ENCODE measurements at places on chromosomes 6 and 20.

- DNase-seq = no peak
Measured at GRCh38 chr6:157090736-157091135, 232.6 kb downstream of the TMEM242 start.

GRCh38 chr20:50478162-50478990 lies 31.8 kb upstream of the PTPN1 start:
- DNase-seq = peak; percentile 60

GRCh38 chr20:4036351-4036750 lies 21.0 kb upstream of the RNF24 start:
- no peak for DNase-seq

DNA sequence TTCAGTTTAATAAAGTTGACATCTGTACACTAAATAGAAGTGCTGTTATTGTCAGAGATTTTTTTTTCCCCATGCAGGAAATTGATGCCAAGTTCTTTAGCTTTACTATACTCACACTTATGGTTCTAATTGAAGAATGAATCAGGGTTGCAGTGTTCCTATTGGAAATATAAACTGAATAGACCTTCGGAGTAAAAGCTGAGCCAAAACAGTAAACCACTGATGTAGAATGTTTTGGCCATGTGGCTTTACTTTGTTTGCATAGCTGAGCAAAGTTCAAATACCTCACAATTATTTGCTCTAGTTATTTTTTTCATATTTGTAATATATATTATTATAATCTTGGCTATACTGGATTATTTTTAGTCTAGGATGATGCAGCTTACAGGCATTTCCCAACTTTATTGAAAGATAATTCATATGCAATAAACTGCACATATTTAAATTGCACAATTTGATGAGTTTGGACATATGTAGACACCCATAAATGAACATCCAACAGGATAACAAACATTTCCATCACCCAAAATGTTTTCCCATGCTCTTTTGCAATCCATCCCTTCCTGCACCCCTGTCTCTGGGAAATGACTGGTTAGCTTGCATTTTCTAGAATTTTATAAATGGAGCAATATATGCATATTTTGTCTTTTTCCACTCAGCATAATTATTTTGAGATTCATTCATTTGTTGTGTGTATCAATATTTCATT lies 105.8 kb upstream of the NOX3 start:
- DNase-seq = no peak

- DNase-seq = no peak
Measured at GRCh38 chr20:44208770-44209169, 1.8 kb downstream of the OSER1 start.

DNA sequence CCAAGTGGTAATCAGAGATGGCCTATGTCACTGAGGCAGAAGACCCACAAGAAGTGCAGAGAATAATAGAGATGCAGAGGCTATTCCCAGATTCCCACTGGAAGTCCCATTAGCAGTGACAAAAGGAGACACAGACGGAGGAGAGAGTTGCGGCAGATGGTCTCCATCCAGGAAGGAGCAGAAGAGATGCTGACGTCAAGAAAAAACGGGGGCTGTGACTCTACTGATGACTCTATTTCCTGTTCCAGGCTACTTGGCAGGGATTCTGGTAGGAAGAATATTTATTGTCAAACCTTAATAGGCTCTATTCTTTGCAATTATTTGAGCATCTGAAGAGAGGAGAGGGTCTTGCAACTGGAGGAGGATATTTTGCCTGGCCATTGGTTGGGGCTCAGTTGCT lies 246.0 kb upstream of the ECI2 start:
- DNase-seq = no peak

- DNase-seq = no peak
Measured at GRCh38 chr20:49132995-49133478, 55.1 kb downstream of the STAU1 start.

DNA sequence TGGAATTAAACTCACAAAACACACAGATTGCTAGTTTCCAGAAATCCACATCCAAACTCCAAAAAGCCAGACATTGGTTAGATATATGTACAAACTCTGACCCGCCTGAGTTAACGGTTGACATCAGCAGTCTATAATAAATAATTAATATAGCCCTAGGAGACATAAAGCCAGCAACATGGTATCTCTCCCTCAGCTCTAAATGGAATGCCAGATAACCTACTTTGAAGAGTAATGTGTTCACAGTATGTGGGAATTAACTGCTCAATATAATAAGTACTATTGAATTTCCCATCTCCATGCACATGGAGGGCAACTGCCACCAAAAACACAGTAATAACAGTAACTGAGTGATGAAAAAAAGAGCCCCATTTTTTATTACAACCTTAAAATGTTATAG lies 383.2 kb downstream of the CD83 start:
- no peak for DNase-seq

GRCh38 chr20:37796121-37796520 lies 102.3 kb downstream of the CTNNBL1 start:
- DNase-seq = no peak

- no peak for DNase-seq
Measured at GRCh38 chr20:53963635-53964034, 106.8 kb downstream of the BCAS1 start.

GRCh38 chr6:147595961-147596360 lies 87.5 kb downstream of the SAMD5 start:
- no peak for DNase-seq

- no peak for DNase-seq
Measured at GRCh38 chr6:117169781-117170281, 95.5 kb upstream of the VGLL2 start.

DNA sequence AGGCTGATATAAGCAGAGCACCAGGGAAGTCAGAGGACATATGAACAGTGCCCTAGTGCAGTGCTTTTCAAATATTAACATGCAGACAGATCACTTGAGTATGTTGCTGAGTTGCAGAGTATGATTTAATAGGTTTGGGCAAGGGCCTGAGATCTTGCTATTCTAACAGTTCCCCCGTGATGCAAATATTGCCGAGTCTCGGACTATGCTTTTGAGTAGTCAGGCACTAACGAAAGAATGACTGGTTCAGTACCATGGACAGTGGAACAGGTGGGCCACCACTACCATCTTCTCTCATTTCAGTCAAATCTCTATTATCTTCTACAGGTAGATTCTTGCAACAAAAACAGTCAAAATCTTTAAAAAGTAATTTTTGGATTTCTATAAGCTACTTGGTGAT lies 3.7 kb upstream of the TMEM200A start:
- no peak for DNase-seq

DNA sequence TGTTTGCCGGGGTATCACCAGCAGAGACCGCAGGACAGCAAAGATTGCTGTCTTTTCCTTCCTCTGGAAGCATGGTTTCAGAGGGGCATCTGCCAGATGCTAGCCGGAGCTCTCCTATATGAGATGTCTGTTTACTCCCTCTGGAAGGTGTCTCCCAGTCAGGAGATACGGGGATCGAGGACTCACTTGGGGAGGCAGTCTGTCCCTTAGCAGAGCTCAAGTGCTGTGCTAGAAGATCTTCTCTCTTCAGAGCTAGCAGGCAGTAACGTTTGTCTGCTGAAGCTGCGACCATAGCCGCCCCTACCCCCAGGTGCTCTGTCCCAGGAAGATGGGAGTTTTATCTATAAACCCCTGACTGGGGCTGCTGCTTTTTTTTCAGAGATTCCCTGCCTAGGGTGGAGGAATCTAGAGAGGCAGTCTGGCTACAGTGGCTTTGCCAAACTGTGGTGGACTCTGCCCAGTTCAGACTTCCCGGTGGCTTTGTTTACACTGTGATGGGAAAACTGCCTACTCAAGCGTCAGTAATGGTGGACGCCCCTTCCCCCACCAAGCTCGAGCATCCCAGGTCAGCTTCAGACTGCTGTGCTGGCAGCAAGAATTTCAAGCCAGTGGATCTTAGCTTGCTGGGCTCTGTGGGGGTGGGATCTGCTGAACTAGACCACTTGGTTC lies 133.0 kb upstream of the FLRT3 start:
- DNase-seq = no peak

DNA sequence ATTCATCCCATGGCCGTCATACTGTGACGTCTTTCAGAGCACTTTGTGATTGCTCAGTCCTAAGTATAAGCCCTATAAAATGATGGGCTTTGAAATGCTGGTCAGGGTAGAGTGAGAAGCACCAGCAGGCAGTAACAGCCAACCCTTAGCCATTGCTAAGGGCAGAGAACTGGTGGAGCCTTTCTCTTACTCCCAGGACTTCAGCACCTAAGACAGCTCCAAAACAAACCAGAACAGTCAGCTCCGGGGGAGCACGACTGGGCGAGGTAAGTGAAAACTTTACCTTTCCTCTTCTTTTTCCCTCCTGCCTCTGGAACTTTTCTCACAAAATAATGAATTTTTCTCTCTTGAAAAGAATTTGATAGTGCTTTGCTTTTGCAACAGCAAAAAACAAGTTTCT lies at the start of gene VIP:
TSS of gene VIP (plus strand) at position 104 of the 400 bp plus-strand sequence. CDS start 1,381 bp downstream, outside the sequence.
- DNase-seq = no peak

DNA sequence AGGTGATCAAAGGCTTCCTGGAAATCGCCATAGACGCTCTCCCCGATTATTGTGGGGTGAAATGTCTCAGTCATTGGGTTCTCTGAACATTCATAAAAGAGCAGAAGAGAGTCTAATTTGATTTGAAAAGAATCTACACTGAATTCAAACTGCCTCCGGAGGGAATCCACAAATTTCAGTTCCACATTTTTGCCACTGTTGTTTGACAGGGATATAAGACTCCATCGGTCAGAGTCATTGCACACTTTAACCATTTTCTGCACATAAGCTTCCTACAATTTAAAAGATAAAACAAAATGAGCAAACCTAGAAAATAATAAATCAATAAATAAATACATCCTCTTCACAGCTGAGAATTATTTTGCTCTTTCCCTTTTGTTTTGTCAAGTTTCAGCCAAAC lies 2.3 kb downstream of the TENT5A start:
- DNase-seq = no peak

DNA sequence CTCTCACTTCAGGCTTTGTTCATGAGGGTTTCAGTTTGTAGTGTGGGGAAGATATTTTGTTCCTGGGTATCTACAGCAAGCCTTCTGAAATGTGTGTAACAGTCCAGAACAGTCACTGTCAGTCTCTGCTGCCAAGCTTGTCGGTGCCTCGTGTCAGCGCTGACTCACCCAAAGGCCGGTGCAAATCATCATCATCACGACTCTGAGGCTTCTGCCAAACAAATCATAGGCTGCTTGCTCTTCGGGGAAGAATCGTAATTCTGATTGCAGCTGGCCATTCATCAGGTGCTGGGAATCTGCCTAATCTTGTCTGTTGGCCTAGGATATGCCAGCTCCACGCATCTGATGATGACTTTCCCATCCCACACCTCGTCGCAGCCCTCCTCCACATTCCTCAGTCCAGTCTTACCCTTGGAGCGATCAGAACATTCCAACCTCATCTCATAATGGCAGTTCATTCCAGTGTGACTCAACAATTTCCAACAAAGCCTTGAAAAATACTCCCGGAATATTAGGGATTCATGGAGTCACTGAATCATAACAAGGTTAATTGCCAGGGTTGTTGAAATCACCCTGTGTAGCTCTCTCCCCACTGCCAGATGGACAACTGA lies 40.9 kb downstream of the ALDH8A1 start:
- no peak for DNase-seq

- DNase-seq = no peak
Measured at GRCh38 chr20:931401-931800, 15.3 kb upstream of the ANGPT4 start.

DNA sequence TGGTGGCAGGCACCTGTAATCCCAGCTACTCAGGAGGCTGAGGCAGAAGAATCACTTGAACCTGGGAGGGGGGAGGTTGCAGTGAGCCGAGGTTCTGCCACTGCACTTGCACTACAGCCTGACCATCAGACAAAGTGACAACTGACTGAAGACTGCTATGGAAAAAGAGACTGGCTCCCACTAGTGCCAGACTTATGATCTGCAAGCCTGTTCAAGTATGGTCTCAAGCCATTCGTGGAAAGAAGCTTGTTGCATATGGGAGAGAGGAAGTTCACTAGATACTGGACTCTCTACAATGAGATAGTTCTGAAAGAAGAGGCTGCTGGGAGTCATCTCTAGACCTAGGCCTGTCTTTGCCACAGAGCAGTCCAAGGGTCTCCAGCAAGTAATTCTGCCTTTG lies 26.7 kb downstream of the MDN1 start:
- DNase-seq = no peak

DNA sequence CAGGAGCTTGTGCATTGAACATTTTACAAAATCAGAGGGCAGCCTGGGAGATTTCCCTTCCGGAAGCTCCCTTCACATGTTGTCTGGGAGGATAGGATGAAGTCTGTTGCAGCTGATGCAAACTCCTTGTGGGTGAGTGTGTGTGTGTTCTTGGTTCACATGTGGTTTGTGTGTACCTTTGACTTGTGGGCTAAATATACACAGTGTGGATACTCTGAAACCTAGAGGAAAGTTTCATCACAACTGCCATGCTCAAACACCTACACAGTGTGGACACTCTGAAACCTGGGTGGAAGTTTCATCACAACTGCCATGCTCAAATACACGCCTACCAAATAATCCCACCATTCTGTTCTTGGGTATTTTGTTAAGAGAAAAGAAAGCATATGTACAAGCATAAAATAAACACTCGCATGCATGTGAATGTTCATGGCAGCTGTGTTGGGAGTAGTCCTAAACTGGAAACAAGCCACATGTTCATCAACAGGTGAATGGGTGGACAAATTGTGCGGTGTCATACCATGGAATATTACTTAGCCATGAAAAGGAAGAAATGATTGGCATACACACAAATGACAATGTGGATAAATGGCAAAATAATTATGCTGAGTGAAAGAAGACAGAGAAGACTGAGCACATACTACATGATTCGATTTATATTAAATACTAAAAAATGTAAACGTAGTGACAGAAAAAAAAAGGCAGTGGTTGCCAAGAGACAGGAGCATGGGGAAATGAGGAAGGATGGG lies 1.8 kb downstream of the SCP2D1 start:
- no peak for DNase-seq

GRCh38 chr20:53138454-53139262 lies 166.5 kb downstream of the TSHZ2 start:
- no peak for DNase-seq

DNA sequence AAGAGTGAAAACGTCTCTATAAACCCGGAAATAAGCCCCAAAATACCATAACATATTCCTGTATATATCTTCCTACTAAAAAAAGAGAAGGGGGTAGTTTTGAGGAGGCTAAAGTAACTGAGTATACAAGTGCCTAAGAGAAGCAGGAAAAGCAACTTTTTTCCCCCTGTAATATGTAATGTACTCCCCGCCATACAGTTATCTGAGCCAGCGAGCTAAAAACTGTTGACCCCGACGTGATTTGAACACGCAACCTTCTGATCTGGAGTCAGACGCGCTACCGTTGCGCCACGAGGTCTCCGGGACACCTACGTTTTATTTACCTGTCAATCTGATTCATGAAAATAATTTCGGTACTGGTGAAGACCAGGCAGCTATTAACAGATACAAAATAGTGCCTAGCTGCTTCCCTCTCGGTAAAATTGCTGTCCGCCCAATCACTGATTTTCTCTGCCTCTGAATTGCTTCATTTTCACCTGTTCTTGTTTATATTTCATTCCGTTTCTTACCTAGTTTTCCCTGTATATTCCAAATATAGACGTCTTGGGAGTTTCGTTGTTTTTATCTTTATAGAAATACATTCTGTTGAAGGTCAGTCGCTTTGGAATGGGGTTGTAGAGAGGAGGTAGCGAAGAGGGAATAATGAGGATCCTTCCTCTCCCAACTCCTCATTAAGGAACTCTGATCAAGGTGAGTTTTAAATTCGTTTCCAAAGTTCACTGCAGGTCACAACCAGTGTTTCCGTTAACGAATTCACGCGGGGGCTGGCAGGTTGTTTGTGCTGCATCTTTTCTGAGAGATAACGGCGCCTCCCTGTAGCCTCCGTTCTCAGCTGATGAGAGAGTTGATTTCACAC lies 33.6 kb upstream of the BTN3A2 start:
- no peak for DNase-seq
